Neural crest cell (in vitro differentiated cells): ENCODE measurements at places on chromosomes 6 and 20.

DNA sequence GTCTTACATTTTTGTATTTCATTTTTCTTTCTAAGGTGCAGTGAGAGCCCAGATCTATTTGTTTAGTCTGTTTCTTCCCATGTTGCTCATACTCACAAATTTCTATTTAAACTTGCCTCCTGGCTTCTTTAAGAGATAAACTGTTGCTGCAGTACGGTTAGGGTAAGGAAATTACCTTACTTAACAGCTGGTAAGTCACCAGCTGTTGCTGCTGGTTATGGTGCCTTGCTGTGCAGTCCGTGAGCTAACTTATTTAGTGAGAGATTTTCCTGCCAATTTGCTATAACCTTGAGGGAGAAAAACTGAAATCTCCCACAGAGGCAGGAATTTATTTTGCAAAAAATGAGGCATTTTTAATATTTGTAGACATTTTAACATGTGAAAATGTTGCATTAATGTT, 261.0 kb downstream of the UST start:
- no peaks in the 10 kb centered on the region for H3K4me1 ChIP-seq
- H3K4me3 ChIP-seq: no peak overlapping the region
- no peak for DNase-seq
- no peaks in the 10 kb centered on the region for H3K27me3 ChIP-seq
- peaks cover 12% of the 10 kb centered on the region for H3K36me3 ChIP-seq

- H3K36me3 ChIP-seq: no peaks in the 10 kb centered on the region
- H3K27me3 ChIP-seq: no peaks in the 10 kb centered on the region
- peak; percentile 12 for DNase-seq
- H3K27ac ChIP-seq: peak overlapping the region; percentile 36
These were observed 117.5 kb downstream of the SOX4 start for GRCh38 chr6:21710908-21711627.

DNA sequence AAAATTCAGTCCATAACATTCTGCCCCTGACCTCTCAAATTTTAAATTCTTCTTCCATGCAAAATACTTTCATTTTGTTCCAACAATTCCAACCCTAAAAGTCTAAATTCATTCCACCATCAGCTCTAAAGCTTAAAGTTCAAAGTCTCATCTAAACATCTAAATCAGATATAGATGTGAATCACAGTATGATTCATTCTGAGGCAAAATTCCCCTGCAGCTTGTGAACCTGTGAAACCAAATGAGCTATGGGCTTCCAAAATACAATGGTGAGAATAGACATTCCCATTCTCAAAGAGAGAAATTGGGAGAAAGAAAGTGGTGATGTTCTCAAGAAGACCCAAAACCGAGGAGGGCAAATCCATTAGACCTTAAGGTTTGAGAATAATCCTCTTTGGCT, 309.8 kb downstream of the HIVEP2 start:
- H3K27ac ChIP-seq: no peak overlapping the region
- no peaks in the 10 kb centered on the region for H3K36me3 ChIP-seq
- H3K27me3 ChIP-seq: no peaks in the 10 kb centered on the region
- DNase-seq: no peak

- peaks cover 2% of the 10 kb centered on the region for H3K36me3 ChIP-seq
- no peaks in the 10 kb centered on the region for H3K27me3 ChIP-seq
- H3K4me3 ChIP-seq: no peak overlapping the region
- H3K4me1 ChIP-seq: peaks cover 24% of the 10 kb centered on the region
- H3K27ac ChIP-seq: no peak overlapping the region
- no peak for DNase-seq
These were observed 19.4 kb downstream of the CDS2 start for GRCh38 chr20:5146099-5146668.

DNA sequence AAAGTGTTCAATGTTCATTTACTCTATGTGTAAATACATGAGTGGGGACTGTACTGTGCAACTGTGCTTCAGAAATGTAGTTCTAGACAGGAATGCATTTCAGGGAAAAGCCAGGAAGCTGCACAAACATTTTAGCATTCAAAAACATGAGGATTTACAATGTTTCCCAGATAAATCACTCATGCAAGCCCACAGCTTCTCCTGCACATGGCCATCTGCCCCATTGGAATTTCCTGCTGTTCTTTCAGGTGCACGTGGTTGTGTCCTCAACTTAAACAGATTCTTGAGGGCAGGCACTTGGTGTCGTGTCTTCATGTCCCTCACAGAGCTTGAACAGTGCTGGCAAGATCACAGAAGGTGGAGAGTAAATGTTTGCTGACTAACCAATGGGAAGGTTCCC, 101.5 kb downstream of the UNC5CL start:
- H3K36me3 ChIP-seq: peaks cover 4% of the 10 kb centered on the region
- no peak overlapping the region for H3K27ac ChIP-seq
- H3K27me3 ChIP-seq: no peaks in the 10 kb centered on the region
- no peak for DNase-seq
- peaks cover 17% of the 10 kb centered on the region for H3K4me1 ChIP-seq

DNA sequence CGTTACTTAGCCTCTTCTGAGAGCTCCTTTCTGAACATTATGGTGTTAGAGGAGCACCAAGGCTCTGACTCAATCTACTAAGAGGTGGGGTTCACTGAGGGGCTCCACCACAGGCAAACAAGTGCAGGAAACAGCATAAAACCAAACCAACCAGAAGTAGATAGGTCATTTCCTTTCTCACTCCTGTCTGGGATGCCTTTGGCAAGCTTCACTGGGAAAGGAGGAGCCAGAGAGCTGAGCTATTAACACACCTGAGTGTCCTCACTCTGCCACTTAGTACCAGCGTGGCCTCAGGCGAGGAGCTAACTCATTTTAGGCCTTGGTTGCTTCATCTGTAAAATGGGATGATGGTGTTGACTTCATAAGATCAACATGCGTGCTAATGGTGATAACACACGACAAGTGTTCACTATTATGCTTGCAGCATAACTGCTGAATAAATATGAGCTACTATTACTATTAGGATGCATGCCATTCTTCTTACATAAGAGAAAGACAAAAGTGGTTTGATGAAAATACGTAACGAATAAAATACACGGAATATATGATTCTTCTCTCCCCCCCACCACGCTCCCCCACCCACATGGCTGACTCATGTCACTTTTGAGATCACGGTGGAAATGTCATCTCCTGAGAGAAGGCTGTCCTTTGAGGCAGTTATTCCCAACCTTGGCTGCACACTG, 185.4 kb downstream of the BCAS1 start:
- no peaks in the 10 kb centered on the region for H3K27me3 ChIP-seq
- H3K4me1 ChIP-seq: no peaks in the 10 kb centered on the region
- no peak overlapping the region for H3K27ac ChIP-seq
- DNase-seq: no peak
- no peaks in the 10 kb centered on the region for H3K36me3 ChIP-seq
- H3K4me3 ChIP-seq: no peak overlapping the region

GRCh38 chr6:151822252-151823111, 15.0 kb downstream of the ESR1 start:
- no peak overlapping the region for H3K4me3 ChIP-seq
- H3K36me3 ChIP-seq: no peaks in the 10 kb centered on the region
- H3K27me3 ChIP-seq: peaks cover 66% of the 10 kb centered on the region
- no peaks in the 10 kb centered on the region for H3K4me1 ChIP-seq

- no peak overlapping the region for H3K27ac ChIP-seq
- no peaks in the 10 kb centered on the region for H3K36me3 ChIP-seq
- peaks cover 12% of the 10 kb centered on the region for H3K4me1 ChIP-seq
- no peaks in the 10 kb centered on the region for H3K27me3 ChIP-seq
- H3K4me3 ChIP-seq: no peak overlapping the region
These were observed 92.9 kb downstream of the ANKS1A start for GRCh38 chr6:34981951-34982350.

- H3K4me1 ChIP-seq: peaks cover 18% of the 10 kb centered on the region
- no peak overlapping the region for H3K27ac ChIP-seq
- no peaks in the 10 kb centered on the region for H3K27me3 ChIP-seq
- H3K36me3 ChIP-seq: peaks cover 2% of the 10 kb centered on the region
These were observed 361.6 kb upstream of the RUNX2 start for GRCh38 chr6:44966449-44967092.

GRCh38 chr20:58649288-58650180, 1.5 kb upstream of the STX16 start:
- H3K27me3 ChIP-seq: no peaks in the 10 kb centered on the region
- H3K27ac ChIP-seq: no peak overlapping the region
- no peak for DNase-seq

DNA sequence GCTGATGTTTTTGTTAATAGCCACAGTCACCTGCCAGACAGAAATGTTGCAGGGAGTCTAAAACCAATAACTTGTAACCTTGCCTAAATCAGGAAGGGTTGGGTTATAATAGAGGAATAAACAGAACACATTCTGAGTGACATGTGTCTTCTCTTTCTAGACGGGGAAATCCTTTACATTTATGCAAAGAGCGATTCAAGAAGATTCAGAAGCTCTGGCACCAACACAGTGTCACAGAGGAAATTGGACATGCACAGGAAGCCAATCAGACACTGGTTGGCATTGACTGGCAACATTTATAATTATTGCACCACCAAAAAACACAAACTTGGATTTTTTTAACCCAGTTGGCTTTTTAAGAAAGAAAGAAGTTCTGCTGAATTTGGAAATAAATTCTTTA, 31.5 kb downstream of the PRPH2 start:
- peaks cover 20% of the 10 kb centered on the region for H3K36me3 ChIP-seq
- no peak for DNase-seq
- no peak overlapping the region for H3K27ac ChIP-seq
- H3K4me1 ChIP-seq: no peaks in the 10 kb centered on the region

- no peaks in the 10 kb centered on the region for H3K4me1 ChIP-seq
- no peaks in the 10 kb centered on the region for H3K27me3 ChIP-seq
- no peaks in the 10 kb centered on the region for H3K36me3 ChIP-seq
- no peak overlapping the region for H3K27ac ChIP-seq
- DNase-seq: no peak
These were observed 26.2 kb upstream of the TSHZ2 start for GRCh38 chr20:52945862-52946522.

DNA sequence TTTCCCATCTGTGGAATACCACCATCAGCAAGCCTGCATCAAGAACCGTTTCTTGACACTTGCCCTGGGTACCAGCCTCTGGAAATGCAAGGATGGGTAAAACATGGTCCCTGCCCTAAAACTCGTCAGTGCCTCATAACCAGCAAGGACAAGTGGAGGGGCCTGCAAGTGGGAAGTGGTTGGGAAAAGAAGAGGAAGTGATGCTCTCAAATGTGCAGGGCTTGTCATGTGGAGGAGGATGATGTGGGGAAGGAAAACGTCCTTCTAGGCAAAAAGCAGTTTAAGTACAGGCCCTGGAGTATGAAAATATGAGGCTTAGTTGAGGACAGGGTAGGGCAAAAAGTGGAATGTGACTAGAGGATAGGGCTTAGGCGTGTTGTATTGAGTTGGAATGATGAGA, 19.0 kb downstream of the RREB1 start:
- peaks cover 30% of the 10 kb centered on the region for H3K4me1 ChIP-seq
- no peak overlapping the region for H3K27ac ChIP-seq
- DNase-seq: no peak
- H3K4me3 ChIP-seq: no peak overlapping the region
- H3K27me3 ChIP-seq: no peaks in the 10 kb centered on the region
- H3K36me3 ChIP-seq: peaks cover 2% of the 10 kb centered on the region

- no peak for DNase-seq
- H3K4me3 ChIP-seq: no peak within 1 kb of the TSS
- H3K4me1 ChIP-seq: peaks cover 16% of the 10 kb centered on the region
- no peaks in the 10 kb centered on the region for H3K36me3 ChIP-seq
These were observed at the start of gene SMLR1 for GRCh38 chr6:130827247-130828149. SMLR1 (plus strand) TSS chr6:130827406; CDS start chr6:130827414, 8 bp downstream.

GRCh38 chr20:23360531-23360930, 1.5 kb upstream of the GZF1 start:
- no peak for DNase-seq
- no peaks in the 10 kb centered on the region for H3K27me3 ChIP-seq
- peak overlapping the region; percentile 92 for H3K4me3 ChIP-seq

DNA sequence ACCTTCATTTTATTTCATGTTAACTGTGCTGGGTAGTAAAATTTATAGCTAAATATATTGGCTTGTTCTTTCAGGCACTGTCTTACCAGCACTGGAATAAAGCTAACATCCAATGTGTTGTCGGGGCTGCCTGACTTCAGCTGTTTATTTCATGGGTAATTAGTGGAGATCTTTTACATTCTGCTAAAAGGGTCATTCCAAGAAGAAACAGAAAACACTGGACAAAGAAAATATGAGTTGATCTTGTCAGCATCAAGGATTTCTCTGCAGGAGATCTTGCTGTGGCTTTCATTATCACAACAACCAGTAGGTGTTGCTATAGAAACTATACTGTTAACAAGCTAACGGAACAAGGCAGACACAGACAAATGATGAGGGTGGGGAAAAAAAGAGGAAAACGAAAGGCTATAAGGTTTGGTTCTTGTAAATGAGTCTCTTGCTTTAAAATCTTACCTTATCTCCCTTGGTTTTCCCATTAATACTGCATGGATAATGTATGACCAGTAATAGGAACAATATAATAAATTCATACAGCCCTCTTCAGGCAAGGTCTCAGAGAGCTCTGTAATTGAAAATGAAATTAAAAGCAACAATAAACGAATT, 206.8 kb downstream of the SIM1 start:
- H3K36me3 ChIP-seq: no peaks in the 10 kb centered on the region
- no peak for DNase-seq
- H3K4me1 ChIP-seq: peaks cover 8% of the 10 kb centered on the region
- H3K27me3 ChIP-seq: no peaks in the 10 kb centered on the region
- no peak overlapping the region for H3K27ac ChIP-seq
- no peak overlapping the region for H3K4me3 ChIP-seq

- no peak overlapping the region for H3K27ac ChIP-seq
- H3K4me3 ChIP-seq: no peak overlapping the region
- DNase-seq: no peak
- no peaks in the 10 kb centered on the region for H3K36me3 ChIP-seq
These were observed 95.6 kb upstream of the RALGAPA2 start for GRCh38 chr20:20808016-20808415.

GRCh38 chr6:147382945-147383554, 125.4 kb upstream of the SAMD5 start:
- no peak overlapping the region for H3K27ac ChIP-seq
- H3K27me3 ChIP-seq: no peaks in the 10 kb centered on the region
- H3K36me3 ChIP-seq: peaks cover 29% of the 10 kb centered on the region
- H3K4me1 ChIP-seq: no peaks in the 10 kb centered on the region
- H3K4me3 ChIP-seq: no peak overlapping the region
- no peak for DNase-seq

GRCh38 chr6:99378636-99379035, 15.4 kb downstream of the COQ3 start:
- DNase-seq: no peak
- no peak overlapping the region for H3K27ac ChIP-seq
- H3K36me3 ChIP-seq: no peaks in the 10 kb centered on the region

- H3K36me3 ChIP-seq: peaks cover 6% of the 10 kb centered on the region
- H3K4me3 ChIP-seq: no peak overlapping the region
- no peak for DNase-seq
- no peaks in the 10 kb centered on the region for H3K27me3 ChIP-seq
These were observed 23.9 kb downstream of the TRERF1 start for GRCh38 chr6:42427871-42428270.

DNA sequence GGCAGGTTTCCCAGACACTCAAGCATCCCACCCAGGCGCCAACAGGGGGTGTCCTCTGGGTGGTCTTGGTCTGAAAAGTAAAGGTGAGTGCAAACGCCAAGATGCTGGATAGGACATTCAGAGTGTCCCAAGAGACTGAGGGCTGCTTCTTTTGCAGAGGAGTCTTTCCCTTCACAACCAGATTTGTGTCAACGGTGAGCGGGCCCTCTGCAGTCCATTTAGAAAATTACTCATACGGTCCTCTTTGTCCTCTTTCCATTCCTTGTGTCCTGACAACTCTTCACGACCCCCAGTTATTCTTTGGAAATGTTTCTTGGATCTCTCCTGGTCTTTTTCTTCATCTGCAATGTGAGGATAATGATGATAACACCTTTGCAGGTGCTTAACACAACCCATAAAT, 257.8 kb downstream of the CDC5L start:
- H3K4me1 ChIP-seq: no peaks in the 10 kb centered on the region
- H3K27me3 ChIP-seq: no peaks in the 10 kb centered on the region
- H3K36me3 ChIP-seq: no peaks in the 10 kb centered on the region
- H3K4me3 ChIP-seq: no peak overlapping the region
- no peak for DNase-seq
